A549 (cell line): ENCODE measurements at places on chromosomes 5 and 9. TPM values are rescaled to one million over a fixed set of nuclear protein-coding genes. Genes with fewer than 3 reads are reported as not detected.

- no peak for DNase-seq
These were observed 12.2 kb downstream of the TAS2R1 start for GRCh38 chr5:9617739-9618504.

- DNase-seq, result no peak
These were observed 892.6 kb downstream of the TAF11L14 start for GRCh38 chr5:18526792-18527405.

PCDHGA12 gene
- polyA plus RNA-seq, result 0.03 TPM in 1 of 3 replicates, not detected in the others

- no peak for DNase-seq
These were observed 86.2 kb downstream of the PSAT1 start for GRCh38 chr9:78383130-78383529.

DNA sequence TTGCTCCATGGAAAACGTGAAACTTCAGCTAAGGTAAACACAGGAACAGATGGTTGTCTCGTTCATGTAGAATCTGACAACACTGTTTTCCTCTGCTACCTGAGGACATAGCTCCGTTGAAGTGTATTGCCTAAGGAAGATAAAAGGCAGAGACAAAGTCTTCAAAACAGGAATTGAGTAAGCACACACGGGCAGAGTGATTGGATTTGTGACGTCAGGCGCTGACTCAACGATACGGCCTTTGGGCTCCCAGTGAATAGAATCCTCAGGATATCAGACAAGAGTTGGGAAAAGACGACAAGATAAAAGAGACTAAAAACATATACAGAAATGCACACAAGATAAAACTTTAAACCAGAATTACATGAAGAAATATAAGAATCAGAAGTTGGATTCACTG lies 787.1 kb upstream of the CTNND2 start:
- no peak for DNase-seq

DNA sequence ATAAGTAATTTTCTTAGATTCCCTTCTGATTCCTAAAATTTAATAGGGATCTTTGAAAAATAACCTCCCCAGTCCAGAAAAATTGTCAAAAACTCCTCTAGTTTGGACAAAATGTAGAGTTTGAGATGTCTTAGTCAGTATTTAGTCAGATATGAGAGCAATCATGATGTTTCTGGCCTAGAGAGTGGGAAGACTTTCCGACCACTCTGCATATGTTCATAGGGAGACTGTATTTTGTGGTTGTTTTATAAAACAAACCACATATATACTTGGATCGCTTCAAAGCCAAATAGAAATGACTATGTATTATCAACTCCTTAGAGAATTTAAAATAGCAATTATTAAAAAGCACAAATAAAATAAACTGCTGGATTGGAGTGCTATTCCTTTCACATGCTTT lies 15.8 kb downstream of the ZFAND5 start:
- no peak for DNase-seq

HSD17B4 gene
- polyA plus RNA-seq, result 105 to 135 TPM (median 134 TPM) in 3 replicates

DNA sequence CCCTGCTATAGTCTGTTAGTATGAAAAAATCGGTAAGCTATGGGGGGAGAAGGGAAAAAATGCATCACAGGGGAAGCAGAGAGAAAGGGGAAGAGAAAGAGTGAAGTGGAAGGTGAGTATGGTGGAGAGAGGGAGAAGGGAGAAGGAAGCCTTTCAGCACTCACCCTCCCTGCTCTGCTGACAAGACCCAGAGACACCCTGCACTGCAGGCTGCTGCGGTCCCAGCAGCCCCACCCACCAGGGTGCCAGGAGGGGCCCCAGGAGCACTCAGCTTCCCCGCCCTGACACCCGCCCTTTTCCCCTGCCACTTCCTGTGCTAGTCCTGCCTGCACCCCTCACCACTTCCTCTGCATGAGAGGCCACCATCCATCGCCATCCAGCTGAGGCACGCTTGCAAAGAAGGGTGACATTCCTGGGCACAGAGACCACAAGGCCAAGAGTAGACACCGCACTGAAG lies 12.7 kb downstream of the STK10 start:
- DNase-seq, result no peak

CETN3 gene
- polyA plus RNA-seq, result 49.8 to 52.9 TPM (median 49.9 TPM) in 3 replicates

ZDHHC11 gene
- 12.9 to 16.0 TPM (median 13.7 TPM) in 3 replicates for polyA plus RNA-seq

GPR150 gene
- polyA plus RNA-seq, result 0.05 to 0.13 TPM in 2 of 3 replicates, not detected in the other

DNA sequence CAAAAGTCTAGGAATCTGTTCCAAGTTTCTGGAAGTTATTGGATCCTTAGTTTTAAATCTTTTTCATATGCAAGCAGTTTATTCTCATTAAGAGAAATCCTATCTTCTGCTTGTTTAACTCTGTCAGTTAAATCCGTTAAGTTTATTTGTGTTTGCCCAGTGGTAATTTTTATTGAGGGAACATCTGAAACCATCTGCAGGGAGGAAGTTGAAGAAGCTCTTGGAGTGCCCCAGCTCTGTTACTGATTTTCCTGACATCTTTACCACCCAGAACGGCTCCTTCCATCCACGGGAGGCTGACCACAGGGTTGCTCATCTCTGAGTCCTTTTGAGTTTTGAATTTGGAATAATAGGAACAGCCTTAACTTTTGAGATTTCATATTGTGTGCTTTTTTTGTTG lies 99.9 kb upstream of the ZNF618 start:
- DNase-seq, result no peak

GRCh38 chr9:126663661-126664072 lies 49.9 kb downstream of the LMX1B start:
- DNase-seq, result no peak

PSAT1 gene
- 196 to 239 TPM (median 200 TPM) in 3 replicates for polyA plus RNA-seq

- no peak for DNase-seq
These were observed 9.9 kb downstream of the SYNPO start for GRCh38 chr5:150650021-150651006.

CA9 gene
- 2.5 to 5.6 TPM (median 4.5 TPM) in 3 replicates for polyA plus RNA-seq

DNA sequence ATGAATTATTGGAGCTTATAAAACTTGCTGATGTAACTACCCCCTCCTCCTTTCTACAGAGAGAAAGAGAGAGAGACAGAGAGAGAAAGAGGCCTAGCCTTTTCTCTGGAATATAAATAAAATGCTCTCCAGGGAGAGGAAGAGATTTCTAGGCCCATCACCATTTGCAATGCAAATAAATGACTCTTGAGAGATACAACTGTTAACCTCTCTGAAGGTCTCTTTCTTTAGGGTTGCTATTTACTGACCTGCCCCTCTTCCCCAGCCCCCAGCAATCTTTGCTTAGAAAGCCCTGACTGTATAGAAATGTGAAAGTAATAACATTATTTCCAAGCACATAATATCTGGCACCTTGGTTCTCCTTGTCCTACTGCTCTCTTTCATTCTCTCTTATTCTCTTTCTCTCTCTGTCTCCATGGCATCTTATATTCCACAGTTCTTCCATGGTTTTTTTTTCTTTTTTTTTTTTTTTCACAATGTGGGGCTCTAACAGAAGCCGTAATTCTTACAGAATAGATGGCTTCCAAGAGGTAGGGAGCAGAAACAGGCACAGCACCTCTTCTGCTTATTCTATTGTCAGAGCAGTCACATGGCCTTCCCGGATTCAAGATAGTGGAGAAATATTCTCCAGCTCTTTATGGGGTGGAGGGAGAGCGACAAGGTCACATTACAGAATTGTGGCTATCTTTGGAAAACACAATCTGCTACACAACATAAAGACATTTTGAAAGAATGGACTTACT lies 1087.9 kb upstream of the NUDT12 start:
- DNase-seq, result no peak

GRCh38 chr5:138647794-138648410 lies 72.7 kb upstream of the HSPA9 start:
- DNase-seq, result no peak

LRSAM1 gene
- 9.2 to 10.5 TPM (median 10.0 TPM) in 3 replicates for polyA plus RNA-seq
